MG63 (cell line): ENCODE measurements at places on chromosomes 16 and 17. TPM values are rescaled to one million over a fixed set of nuclear protein-coding genes. Genes with fewer than 3 reads are reported as not detected.

Gene TPPP3
- total RNA-seq: not detected in 2 replicates

Gene OTOA
- not detected in 2 replicates for total RNA-seq

Gene SECTM1
- total RNA-seq: 2.7 and 25.9 TPM in 2 replicates

Gene PRSS21
- 5.8 and 11.9 TPM in 2 replicates for total RNA-seq

Gene KRTAP9-7
- not detected in 2 replicates for total RNA-seq

Gene PYDC1
- not detected in 2 replicates for total RNA-seq

DNA sequence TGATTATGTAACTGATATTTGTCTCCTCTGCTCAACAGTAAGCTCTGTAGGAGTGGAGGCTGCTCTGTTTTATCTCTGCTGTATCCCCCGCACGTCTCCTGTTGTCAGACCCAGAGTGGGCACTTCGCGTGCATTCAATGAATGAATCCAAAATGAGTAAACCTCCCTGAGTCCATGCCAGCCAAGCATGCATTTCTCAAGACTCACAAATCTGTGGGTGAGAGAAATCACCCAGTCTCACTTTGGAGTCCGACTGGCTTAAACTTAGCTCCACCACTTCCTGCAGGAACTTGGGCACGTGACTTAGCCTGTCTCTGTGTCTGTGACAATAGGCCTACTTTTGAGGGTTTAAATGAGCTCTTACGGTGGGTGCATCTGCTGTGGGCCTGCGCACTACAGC is 3.7 kb downstream of the PNPO start:
- no peak for DNase-seq

DNA sequence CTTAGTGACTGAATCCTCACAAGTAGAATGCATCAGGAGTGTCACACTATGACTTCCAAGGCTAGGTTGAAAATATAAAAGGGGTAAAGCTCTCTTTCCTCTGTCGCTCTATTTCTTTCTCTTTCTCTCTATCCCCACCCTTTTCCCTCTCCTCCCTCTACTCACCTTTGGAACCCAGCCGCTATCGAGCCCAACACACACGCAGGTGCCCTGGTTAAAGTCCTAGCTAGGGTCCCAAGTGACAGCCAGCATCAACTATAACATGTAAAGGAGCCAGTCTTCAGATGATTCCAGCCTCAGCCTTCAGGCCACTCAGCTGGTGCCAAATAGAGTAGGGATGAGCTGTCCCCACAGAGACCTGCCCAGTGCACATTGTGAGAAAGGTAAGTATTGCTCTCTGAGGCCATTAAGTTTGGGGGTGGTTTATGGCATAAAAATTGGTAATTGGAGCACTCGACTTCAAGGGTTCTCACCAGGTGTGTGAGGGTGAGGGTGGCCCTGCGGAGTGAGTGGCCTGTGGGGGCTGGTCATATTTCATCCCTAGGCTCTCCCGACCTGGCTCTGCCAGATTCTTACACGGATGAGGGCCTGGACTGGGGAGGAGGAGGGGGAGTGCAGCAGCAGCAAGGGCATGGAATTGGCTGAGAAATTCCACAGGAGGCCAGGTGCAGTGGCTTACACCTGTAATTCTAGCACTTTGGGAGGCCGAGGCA is 14.9 kb upstream of the C16orf54 start:
- DNase-seq: no peak

GRCh38 chr17:48749621-48750553 is 21.3 kb upstream of the HOXB13 start:
- DNase-seq: no peak

DNA sequence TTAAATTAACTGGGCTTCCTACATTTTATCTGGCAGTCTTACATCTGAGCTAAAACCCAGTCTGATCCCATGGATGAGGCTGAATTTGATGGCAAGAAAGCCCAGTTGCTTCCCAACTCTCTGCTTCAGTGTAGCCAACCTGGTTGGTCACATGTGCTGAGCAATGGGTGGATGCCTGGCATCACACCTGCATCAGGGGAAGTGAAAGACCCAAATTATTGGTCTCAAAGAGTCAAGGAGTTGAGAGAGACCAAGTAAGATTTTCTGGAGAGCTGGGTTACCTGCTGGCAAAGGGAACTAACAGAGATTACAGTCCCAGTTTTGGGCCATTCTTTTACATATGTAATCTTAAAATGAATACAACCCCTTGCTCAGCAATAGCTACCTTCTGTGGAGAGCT is 38.8 kb downstream of the RGS9 start:
- no peak for DNase-seq

DNA sequence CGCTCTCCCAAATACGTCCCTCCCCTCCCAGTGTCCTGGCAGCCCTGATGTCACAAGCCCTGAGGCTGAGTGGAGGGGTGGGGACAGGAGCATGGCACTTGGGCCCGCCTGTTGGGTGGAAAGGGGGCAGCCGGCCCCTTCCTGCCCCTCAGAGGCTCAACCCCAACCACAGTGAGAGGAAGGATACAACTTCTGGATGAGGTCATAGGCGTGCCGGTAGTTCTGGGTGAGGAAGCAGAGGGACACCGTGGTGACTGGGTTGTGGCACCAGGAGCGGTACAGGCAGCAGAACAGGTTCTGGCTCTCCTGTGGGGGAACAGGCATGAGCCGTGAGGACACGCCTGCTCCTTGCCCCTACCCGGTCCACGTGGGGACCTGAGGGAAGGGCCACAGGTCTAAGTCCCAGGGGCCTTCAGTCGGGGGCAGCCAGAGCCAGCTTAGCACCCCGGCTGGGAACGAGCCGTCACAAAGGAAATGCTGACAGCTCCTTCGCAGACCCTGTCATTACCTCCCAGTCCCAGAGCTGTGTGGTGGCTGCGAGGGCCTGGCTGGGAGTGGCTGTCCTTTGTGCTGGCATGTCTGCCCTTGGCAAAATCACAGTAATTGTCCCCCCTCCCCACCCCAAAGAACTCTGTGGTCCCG is 11.2 kb upstream of the MTSS2 start:
- DNase-seq: no peak

- DNase-seq: no peak
These were observed 488 bp upstream of the SEBOX start for GRCh38 chr17:28365487-28365886.

DNA sequence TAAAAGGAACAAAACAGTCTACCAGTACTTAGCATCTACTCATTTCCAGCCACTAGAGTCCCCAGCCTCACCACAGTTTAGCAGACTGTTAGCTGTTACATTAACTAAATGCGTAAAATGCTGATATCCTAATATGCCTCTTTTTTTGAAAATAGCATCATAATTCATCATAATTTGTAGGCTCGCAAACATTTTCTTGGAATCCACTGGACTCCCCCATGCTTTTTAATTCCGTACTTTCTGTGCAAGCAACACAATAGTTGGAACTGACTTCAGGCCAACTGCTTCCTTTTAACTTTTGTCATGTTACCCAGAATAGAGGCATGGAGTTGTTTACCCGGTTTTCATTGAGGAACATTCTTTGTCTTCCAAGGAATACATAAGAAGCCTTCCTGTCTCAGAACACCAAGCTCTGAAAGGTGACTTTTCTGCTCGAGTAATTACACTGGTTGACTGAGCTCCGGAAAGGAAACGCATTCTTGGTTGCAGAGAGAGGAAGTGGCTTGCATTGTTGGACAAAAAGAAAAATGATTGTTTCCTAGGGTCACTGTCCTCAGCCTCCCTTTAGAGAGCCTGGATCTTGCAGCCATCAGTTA is 30.9 kb upstream of the SEC14L1 start:
- DNase-seq: no peak

- no peak for DNase-seq
These were observed 1.8 kb downstream of the PRR29 start for GRCh38 chr17:63999680-64000531.

- no peak for DNase-seq
These were observed 3.1 kb upstream of the SLC13A2 start for GRCh38 chr17:28470266-28470913.
